ENCODE measurements at places on chromosomes 16 and 17. TPM values are rescaled to one million over a fixed set of nuclear protein-coding genes. Genes with fewer than 3 reads are reported as not detected.

Gene MEFV
- total RNA-seq = 0.15 TPM

Gene TNFAIP1
- 18.3 TPM for total RNA-seq

Gene WNT9B
- not detected for total RNA-seq

Gene PABPN1L
- not detected for total RNA-seq

Gene CPD
- total RNA-seq = 308 TPM

Gene ZG16
- total RNA-seq = not detected

Gene NATD1
- 15.4 TPM for total RNA-seq

Gene DNAAF8
- 2.1 TPM for total RNA-seq

Gene TNFRSF13B
- total RNA-seq = not detected

Gene TRIM72
- total RNA-seq = not detected

Gene TEDC2
- total RNA-seq = 2.1 TPM

Gene TBC1D3K
- total RNA-seq = not detected

Gene HIGD1B
- total RNA-seq = not detected

Gene FOXL1
- 2.7 TPM for total RNA-seq

Gene TEKT3
- not detected for total RNA-seq

Gene CDC27
- total RNA-seq = 58.1 TPM

Gene SSTR5
- total RNA-seq = not detected

Gene VAT1L
- total RNA-seq = 0.10 TPM

Gene TLCD3A
- 12.9 TPM for total RNA-seq

All from cardiac ventricle fibroblast (primary cell).